ENCODE measurements at places on chromosomes 11 and 22. TPM values are rescaled to one million over a fixed set of nuclear protein-coding genes. Genes with fewer than 3 reads are reported as not detected.

LRRC74B gene
- polyA plus RNA-seq: 0.22 TPM

OR9G4 gene
- not detected for polyA plus RNA-seq

GGTLC3 gene
- not detected for polyA plus RNA-seq

KCTD14 gene
- polyA plus RNA-seq: 11.4 TPM

ADM2 gene
- polyA plus RNA-seq: 4.4 TPM

CECR2 gene
- 21.7 TPM for polyA plus RNA-seq

SLC15A3 gene
- polyA plus RNA-seq: 16.9 TPM

JHY gene
- 12.5 TPM for polyA plus RNA-seq

MS4A8 gene
- 0.06 TPM for polyA plus RNA-seq

NCAPH2 gene
- polyA plus RNA-seq: 48.3 TPM

DNA sequence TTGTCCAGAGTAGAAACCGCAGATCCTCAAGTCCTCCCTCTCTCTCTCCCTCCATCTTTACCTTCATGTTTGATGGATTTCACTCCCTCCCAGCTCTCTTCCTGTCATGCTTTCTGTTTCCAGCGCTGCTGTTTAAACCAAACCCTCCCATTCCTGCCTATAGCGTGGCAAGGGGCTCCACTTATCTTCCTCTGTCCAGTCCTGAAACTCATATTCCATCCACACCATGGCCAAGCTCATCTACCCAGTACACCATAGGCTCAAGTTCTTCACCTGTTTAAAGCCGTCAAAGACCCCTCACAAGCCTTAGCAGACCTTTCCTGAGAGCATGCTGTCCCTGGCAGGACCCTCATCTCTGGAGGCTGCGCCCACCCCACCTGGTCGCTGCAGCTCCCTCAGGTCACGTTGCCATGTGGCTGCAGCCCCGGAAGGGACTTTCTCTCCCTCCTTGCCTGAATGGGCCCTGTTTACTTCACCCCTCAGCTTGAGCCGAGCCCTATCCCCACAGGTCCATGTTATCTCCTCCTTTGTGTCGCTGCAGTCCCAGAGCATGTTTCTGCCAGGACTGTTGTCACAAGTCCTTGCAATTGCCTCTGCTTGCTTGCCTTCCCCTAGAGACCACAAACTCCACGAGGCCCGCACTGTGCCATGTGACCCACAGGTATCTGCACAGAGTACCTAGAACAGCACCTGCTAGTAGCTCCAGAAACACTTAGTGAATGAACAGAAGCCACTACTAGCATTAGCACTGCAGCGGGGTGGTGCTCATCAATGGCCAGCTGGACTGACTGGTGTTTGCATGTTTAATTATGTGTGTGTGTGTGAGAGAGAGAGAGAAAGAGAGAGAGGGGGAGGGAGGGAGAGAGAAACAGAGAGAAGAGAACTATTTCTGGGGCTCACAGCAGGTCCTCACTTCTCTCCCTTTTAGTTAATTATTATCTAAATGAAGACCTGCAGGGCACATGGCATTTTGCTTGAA is 149.4 kb upstream of the SNX19 start:
- no peak for DNase-seq

GRCh38 chr22:19522190-19522880 is 1.9 kb downstream of the CLDN5 start:
- no peak for DNase-seq

DNA sequence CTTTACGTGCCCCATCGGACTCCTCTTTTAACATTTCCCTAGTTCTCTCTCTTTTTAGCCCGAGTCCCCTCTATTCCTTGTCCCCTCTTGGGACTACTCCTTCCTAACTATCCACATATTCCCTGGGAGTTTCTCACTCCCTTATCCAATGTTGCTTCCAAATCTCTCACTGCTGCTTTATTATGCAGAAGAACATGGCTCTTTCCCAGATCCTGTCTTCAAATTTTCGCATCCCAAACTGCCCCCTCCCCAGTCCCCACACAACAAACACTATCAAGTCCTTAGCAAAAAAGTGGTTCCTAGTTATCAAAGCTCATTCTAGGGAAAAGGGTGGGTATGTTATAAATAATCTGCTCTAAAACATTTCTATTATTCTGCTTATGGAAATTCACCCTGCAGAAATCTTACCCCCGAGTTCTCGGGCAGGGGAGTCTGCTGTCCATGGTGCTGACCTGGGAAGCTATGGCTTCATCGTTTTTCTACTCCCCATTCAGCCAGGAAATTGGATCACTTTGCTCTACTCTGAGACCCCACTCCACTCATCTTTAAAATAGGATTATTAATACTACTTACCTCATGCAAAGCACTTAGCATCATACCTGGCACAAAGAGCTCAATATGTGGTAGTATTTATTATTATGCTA is 393.5 kb downstream of the BUD13 start:
- DNase-seq: peak; percentile 67

- DNase-seq: no peak
Measured at GRCh38 chr11:75267171-75267970, 26.8 kb downstream of the TPBGL start.

GRCh38 chr11:10058356-10058755 is 235.7 kb downstream of the SBF2 start:
- DNase-seq: no peak

DNA sequence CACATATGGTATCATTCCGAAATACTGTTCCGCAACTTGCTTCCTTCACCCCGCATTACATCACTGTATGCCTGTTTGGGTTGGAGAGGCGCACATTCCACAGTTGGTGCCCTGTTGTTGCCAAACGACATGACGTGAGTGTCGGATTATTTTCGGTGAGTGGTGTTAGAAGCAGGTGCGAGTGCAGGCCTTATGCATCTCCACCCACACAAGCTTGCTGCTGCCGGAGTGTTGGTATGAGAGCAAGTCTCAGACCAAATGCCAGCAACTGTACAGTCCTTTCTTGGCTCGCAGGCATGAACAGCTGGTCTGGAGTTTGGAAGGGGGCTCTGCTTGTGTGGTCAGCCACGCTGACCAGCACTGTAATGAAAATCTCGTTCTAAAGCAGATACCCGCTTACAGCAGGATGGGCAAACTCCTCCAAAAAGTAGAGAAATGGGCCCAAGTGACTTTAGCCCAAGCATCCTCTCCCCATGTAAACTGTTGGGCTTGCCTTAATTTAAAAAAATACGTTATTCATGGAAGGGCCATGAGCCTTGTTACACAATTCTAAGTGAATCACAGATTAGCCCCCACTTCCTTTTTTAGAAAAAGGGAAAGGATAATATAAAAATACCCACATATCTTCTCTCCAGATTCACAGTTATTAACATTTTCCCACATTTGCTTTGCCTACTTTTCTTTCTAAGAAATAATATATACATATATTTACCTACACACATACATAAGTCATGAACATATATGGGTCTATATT is 48.7 kb upstream of the OR9Q1 start:
- no peak for DNase-seq

DNA sequence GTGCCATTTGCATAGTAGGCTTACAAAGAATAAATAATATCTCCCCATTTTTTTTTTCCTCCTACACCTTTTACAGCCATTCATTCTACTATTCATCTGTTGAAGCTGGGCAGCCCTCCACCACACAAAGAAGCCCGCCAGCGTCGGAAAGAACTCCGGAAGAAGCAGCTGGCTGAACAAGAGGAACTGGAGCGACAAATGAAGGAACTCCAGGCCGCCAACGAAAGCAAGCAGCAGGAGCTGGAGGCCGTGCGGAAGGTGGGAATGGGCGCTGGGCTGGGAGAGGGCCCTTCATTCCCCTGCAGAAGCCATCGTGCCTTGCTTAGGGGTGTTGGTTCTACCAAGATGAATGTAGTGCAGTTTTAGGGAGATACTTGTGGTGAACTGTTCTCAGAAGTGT is 68.6 kb downstream of the SWAP70 start:
- no peak for DNase-seq

DNA sequence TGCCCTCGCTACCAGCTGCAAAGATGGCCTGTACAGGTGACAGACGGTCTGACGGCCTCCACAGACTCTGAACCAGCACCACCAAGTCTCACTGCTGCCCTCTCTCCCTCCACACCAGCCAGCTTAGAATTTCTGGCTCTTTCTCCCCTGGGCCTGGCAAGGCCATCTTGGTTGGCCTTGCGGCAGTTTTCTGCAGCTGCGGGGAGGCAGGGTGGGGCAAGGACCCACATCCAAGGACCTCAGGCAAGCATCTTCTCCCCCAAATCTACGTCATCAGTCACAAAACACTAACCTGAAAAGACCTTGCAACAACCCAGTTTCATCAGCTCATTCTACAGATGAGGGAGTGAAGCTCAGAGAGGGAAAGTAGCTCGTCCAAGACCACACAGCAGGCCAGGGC is 11.7 kb upstream of the POLDIP3 start:
- no peak for DNase-seq

- DNase-seq: no peak
Measured at GRCh38 chr22:19218541-19219233, 40.2 kb upstream of the SLC25A1 start.

GRCh38 chr11:72613977-72614376 is 60.2 kb downstream of the PDE2A start:
- DNase-seq: no peak

- DNase-seq: no peak
Measured at GRCh38 chr22:38461057-38461413, 6.0 kb upstream of the KCNJ4 start.

- no peak for DNase-seq
Measured at GRCh38 chr11:72789493-72790131, 4.2 kb downstream of the STARD10 start.

DNA sequence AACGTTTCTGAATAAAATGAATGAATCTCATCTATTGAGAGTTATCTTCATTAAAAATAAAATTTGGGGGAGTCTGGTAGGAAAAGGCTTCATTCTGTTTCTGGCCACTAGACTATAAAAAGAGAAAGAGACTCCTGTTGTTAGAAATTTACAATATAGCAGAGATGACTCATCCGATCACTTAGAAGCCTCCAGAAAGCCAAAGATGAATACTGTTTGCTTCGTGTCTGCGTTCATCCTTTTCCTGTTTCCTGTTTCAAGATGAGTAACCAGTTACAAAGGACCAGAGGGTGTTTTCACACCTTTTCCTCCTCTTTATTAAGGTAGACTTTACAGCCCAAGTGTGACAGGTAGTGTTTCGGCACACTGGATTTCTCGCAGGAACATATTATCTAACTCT is 1120.7 kb downstream of the LRRC4C start:
- no peak for DNase-seq

DNA sequence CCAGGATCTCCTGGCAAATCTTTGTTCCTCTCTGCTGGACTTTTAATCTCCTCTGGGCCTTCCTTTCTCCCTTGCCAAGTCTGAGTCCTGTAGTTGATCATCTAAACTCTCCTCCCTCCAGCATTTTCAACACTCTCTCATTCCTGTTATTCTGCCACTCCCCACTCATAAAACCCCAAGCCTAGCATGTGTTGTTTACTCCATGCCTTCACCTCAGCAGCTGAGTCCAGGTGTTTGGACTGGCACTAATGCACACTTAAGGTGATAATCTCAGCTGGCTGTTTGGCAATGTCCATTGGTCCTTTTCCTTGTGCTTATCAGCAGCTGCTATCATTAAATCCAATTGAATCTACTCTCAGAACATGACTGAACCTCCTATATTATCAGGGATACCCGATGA is 876.8 kb upstream of the TENM4 start:
- no peak for DNase-seq

- DNase-seq: no peak
Measured at GRCh38 chr11:75862437-75862836, 47.4 kb downstream of the UVRAG start.

DNA sequence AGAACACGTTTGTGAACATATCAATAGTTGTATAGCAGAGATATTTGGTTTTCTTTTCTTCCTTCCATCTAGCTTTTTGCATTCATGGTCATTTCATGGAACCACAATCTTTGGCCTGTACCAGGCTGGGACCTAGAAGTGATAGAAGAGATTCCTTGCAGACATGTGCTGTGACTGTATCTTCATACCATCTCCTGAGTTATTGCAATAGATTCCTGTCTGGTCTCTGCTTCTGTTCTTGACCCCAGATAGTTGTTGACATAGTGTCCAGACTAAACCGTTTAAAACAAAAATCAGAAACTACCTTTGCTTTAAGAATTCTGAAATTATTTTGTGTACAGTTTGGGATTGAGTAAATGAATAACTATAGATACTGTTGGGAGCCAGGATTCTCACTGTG is 16.8 kb downstream of the PANX1 start:
- DNase-seq: no peak

GRCh38 chr11:115409116-115409670 is 95.0 kb downstream of the CADM1 start:
- no peak for DNase-seq

- DNase-seq: peak; percentile 62
Measured at GRCh38 chr11:13210424-13210823, 67.2 kb upstream of the BMAL1 start.

- no peak for DNase-seq
Measured at GRCh38 chr22:36386351-36386899, 1.3 kb downstream of the MYH9 start.

- DNase-seq: peak; percentile 29
Measured at GRCh38 chr11:123357990-123358827, 71.9 kb upstream of the GRAMD1B start.

- DNase-seq: peak; percentile 84
Measured at GRCh38 chr11:128956401-128957201, 13.9 kb upstream of the TP53AIP1 start.

- DNase-seq: no peak
Measured at GRCh38 chr22:37021041-37021440, 1.5 kb downstream of the MPST start.

GRCh38 chr11:119891055-119891768 is 162.2 kb upstream of the NECTIN1 start:
- DNase-seq: no peak

- no peak for DNase-seq
Measured at GRCh38 chr22:36497910-36498665, 8.8 kb downstream of the FOXRED2 start.

DNA sequence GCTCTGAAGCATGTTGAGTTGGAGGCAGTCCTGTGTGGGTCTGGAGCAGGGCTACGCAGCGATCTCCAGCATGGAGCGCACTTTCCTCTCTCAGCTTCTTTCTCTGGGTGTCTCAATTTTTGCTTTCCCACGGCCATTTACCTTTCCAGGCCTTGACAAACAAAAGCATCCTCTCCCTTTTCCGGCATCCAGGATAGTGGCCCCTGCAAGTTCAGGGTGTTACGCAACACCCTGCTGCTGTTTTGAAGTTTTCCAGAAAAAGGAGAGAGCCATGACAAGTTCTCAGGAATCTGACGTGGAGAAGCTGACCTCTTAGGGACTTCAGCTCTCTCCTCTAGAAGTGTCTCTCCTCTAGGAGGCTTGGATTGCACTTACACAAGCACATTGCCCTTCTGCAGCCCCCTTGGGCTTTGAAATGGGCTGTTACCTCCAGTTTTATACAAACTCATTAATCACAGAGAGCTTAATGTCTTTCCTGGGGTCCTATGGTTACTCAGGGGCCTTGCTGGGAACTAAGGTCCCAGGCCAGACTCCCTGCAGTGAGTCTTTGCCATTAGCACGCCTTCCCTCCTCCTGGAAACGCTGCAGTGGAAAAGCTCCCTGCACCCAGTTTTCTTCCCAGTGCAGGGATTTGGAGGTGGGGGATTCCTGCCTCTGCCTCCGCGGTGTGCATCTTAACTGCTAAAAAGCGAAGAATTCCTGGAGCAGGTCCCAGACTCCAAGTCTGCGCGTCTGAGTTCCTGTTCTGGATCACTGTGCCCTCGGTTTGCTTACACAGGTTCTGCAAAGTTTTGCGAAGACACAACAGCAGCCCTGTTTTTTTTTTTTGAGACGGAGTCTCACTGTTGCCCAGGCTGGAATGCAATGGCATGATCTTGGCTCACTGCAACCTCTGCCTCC is 80.4 kb downstream of the BARX2 start:
- DNase-seq: peak; percentile 19

GRCh38 chr22:26050079-26050478 is 119.2 kb upstream of the SEZ6L start:
- DNase-seq: no peak
